ENCODE measurements at places on chromosomes 16 and 17.

GRCh38 chr17:66579556-66579955, 255.4 kb upstream of the CACNG5 start:
- no peak for DNase-seq

DNA sequence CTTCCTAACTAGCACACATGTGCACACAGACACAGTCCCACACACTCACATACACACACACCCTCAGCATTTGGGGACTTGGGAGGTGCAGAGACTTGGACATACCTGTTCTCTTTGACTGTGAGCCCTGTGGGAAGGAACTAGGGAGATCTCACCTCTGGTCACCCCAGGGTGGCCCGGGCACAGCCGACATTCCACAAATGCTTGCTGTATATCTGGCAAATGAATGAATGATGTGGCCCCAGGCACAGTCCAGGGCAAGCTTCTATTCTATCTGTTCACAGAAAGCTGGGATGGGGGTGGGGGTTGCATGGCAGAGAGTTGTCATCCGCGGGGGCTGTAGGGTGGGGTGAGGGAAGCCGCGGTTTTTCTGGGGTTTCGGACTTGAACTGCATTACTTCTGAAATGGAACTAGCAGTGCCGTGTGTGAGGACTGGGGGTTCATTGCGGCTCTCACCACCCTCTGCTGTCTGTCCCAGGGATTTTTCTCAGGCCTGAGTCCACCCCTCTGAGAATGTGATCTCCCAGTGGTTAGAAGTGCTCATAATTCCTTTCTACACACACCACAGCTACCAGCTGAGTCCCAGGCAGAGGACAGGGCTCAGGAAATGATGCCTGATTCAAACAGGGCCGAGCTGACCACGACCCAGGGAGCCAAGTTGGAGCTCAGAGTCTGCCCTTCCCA, 3.3 kb upstream of the RIPOR1 start:
- no peak for DNase-seq

- DNase-seq = no peak
Measured at GRCh38 chr17:82371333-82372248, at the start of gene UTS2R. UTS2R (plus strand) TSS chr17:82371765; CDS start chr17:82374325, 2,560 bp downstream.

- DNase-seq = no peak
Measured at GRCh38 chr16:58451945-58452401, 48.0 kb upstream of the NDRG4 start.

DNA sequence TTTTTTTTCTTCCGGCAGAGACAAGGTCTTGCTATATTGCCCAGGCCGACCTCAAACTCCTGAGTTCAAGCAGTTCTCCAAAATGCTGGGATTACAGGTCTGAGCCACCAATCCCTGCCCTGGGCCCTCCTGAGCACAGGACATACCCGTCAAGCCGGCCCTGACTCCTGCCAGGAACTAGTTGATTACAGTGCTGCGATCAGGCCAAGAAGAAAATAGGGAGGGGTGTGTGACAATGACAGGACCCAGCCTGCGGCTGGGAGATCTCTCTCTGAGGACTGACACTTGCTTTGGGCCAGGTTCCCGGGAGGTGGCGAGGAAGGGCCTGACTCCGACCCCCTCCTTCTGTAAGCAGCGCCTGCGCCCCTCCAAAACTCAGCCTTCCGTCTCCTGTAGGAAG, 276.6 kb downstream of the MRTFB start:
- DNase-seq = no peak

DNA sequence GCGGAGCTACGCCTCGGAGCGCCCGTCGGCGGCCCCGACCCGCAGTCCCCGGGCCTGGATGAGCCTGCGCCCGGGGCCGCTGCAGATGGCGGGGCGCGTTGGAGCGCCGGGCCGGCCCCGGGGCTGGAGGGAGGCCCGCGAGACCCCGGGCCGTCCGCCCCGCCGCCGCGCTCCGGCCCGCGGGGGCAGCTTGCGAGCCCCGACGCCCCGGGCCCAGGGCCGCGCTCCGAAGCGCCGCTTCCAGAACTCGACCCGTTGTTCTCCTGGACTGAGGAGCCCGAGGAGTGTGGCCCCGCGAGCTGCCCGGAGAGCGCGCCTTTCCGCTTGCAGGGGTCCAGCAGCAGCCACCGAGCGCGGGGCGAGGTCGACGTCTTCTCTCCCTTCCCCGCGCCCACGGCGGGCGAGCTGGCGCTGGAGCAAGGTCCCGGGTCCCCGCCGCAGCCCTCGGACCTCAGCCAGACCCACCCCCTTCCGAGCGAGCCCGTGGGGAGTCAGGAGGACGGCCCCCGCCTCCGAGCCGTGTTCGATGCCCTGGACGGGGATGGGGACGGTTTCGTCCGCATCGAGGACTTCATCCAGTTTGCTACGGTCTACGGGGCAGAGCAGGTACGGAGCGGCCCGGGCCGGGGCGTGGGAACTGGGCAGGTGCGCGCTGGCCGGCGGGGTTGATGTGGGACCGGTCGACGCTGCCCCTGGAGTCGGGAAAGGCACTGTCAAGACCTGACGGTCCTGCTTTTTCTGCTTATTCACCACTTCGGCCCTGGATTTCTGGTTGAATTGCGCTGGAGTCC, 861 bp downstream of the RAB11FIP3 start:
- DNase-seq = no peak

DNA sequence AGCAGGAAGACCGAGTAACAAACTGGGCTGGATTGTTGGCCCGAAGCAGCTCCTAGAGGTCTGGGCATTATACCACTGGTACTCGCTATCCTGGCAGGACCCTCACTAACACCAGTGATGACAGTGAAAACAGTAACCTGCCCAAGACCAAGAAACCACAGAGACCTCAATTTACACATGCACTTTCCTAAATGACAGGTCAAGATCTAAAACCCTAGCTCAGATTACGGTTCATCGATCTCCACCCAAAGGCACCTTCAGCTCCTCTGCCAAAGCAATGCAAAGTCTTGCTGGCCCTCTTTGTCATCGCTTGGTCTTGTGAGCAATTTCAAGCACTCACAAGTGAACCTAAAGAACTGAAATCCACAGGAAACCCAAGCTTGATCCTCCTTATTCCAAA, 1.5 kb downstream of the PIP4K2B start:
- no peak for DNase-seq

DNA sequence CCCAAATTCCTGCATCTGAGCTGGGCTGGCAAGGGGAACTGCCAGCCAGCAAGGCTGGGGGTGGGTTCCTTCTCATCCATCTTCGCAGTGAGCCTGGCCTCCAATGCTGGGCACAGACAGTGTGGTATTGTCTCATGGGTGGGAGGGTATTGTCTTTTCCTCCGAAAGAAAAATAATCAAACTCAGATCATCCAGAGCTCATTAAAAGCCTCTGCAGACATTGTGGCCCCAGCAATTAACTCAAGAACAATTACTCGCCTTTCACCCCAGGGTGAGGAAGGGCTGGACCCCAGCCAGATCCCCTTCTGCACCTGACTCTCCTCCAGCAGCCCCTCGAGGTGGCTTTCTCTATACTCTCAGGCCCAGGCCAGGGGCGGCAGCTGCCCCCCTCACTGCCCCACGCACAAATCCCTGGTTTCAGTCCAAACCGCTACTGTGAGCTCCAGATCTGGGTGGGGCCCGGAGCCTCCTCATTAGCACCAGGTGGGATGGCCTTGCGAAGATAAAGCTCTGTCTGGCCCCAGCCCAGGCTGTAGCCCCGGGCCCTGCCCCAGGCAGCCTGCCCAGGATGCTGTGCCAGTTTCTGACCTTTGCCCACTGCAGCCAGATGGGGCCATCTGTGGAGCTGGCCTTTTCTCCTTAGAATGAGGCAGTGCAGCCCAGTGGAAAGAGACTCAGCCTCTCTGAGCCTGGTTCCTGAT, 2.3 kb upstream of the KRT15 start:
- no peak for DNase-seq

GRCh38 chr17:31072186-31072585, 22.6 kb upstream of the NF1 start:
- DNase-seq = no peak

DNA sequence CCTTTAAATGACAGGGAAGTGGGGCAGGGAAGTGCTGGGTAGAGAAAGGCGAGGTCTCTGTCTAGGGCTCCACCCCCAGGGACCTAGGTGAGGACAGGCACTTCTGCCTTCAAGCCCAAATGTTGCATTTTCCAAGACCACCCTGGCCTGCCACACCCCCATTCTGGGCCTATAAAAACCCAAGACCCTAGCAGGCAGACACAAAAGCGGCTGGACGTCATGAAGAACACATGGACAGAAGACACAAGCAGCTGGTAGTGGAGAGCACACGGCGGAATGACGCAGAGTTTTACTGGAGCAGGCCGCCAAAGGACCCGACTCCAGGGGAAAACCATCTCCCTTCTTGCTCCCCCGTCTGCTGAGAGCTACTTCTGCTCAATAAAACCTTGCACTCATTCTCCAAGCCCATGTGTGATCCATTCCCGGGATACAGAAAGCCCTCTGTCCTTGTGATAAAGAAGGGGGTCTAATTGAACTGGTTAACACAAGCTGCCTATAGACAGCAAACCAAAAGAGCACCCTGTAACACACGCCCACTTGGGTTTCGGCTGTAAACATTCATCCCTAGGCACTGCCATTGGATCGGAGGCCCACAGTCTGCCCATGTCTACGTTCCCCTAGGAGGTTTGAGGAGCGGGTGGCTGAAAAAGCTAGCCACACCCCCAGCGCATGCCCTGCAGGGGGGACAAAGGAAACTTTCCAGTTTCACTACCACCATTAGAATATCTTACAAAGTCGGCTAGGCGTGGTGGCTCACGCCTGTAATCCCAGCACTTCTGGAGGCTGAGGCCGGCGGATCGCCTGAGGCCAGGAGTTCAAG, 622.2 kb upstream of the SALL1 start:
- no peak for DNase-seq
